CD8-positive, alpha-beta memory T cell (primary cell): ENCODE measurements at places on chromosomes 7 and 10. TPM values are rescaled to one million over a fixed set of nuclear protein-coding genes. Genes with fewer than 3 reads are reported as not detected.

Gene ADIRF
- total RNA-seq: not detected

Gene WEE2
- not detected for total RNA-seq

- DNase-seq: no peak
Measured at GRCh38 chr7:47357361-47357760, 224.6 kb downstream of the TNS3 start.

DNA sequence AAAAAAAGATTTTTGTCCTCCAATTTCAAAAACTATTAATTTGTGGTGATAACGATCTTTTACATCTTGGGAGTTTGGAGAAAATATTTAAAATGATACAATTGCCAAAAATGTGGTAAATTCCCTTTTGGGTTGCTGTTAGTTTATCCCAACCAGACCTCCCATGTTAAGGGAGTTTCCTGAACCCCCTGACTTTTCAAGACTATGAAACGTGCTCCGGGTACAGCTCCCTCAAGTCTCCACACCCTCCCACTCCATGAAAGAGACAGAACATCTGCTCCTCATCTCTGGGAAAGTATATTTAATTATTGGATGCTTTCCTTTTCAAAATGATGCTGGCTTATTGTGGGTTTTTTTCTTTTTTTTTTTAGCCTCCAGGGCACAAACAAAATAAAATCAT lies 534.6 kb upstream of the NRP1 start:
- no peak for DNase-seq

GRCh38 chr10:89203237-89203636 lies 3.9 kb downstream of the CH25H start:
- DNase-seq: no peak

- DNase-seq: no peak
Measured at GRCh38 chr10:51092402-51092801, 18.1 kb downstream of the PRKG1 start.
